NCI-H2227 treated with DMSO at 0.1 percent for 48 hours (cell line): ENCODE measurements at places on chromosomes 3 and 15.
A peak's percentile ranks its signal among the peaks of the same experiment; 100 is the strongest.

GRCh38 chr3:157154563-157155330 is 5.2 kb downstream of the CCNL1 start:
- DNase-seq, result no peak

DNA sequence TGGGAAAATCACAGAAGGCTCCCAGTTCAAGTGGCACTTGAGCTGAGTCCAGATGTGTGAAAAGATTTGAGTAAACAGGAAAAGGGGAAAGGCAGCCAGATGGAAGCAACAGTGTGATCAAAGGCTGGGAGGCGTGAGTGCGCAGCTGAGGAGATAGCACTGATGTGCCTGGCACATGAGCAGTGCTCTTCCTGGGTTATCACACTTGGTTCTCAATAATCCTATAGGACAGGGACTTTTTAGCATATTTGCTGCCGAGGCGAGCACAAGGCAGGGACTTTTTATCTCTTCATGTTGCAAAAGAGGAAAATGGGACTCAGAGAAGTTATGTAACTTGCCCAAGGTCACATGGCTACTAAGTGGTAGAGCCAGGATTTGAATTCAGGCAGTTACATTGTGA is 39.6 kb downstream of the CORO2B start:
- no peak for DNase-seq

DNA sequence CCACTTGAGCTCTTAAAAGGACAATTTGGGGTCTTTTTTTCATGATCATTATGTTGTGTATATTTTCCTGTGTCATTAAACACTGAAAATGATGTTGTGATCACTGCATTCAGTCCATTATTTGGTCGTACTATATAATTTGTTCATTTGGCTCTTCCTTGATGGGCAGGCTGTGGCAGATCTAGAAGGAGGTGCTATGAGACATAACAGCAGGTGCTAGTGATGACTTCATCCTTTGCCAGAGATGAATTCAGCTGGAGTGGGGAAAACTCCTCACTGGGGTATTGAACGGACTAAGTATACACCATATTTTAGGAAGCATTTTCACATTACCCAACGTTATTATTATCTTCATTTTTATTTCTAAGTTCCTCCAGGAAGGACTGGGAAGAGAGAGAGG is 12.0 kb downstream of the CMTM7 start:
- DNase-seq, result peak; percentile 50

DNA sequence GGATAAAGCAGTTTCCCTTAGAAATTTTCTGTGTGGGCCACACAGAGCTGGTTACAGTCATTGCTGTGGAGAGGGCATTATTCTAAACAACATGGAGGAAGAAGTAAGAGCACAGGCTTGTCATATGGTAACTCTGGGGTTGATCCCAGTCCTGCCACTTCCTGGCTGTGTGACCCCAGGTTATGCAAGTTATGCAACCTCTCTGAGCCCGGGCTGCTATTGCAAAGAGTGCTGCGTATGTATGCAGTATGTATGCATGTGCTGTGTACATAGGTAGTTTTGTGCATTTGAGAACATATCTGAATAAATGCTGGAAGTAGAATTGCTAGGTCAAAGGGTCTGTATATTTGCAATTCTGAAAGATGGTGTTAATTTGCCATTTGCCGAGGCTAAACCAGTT is 9.2 kb downstream of the SPSB4 start:
- no peak for DNase-seq

GRCh38 chr3:189842681-189843602 is 211.8 kb downstream of the TP63 start:
- no peak for DNase-seq

DNA sequence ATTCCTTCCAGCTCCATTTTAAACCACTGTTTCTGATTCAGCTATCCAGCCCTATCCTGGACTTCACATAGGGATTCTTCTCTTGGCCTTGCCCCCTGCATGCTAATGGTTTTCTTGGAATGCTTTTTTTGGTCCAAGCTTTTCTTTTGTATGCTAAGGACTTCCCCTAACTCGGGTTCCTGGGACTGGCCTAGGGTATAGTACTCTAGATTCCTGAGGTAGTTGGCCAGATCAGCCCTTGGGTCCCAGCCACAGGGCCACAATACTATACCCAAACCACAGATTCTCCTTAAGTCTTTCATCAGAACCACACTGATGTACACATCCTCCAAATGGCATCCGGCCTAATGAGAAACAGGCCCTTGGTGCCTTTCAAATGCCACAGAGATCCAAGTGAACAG is 2.8 kb downstream of the FYCO1 start:
- no peak for DNase-seq
